Mesangial cell (primary cell): ENCODE measurements at places on chromosomes 1 and 21. TPM values are rescaled to one million over a fixed set of nuclear protein-coding genes. Genes with fewer than 3 reads are reported as not detected.

CLCA1 gene
- total RNA-seq, result not detected in 2 replicates

UBXN10 gene
- under 0.01 and 0.13 TPM in 2 replicates for total RNA-seq

CHAF1B gene
- total RNA-seq, result 2.3 and 12.1 TPM in 2 replicates

HES3 gene
- not detected in 2 replicates for total RNA-seq

UTS2 gene
- total RNA-seq, result not detected in 2 replicates

NBPF4 gene
- not detected in 2 replicates for total RNA-seq

PEAR1 gene
- total RNA-seq, result 18.0 and 26.7 TPM in 2 replicates
